ENCODE measurements at places on chromosomes 4 and X. TPM values are rescaled to one million over a fixed set of nuclear protein-coding genes. Genes with fewer than 3 reads are reported as not detected.

GRCh38 chrX:110391086-110391485, 32.4 kb downstream of the RTL9 start:
- H3K36me3 ChIP-seq, result no peaks in the 10 kb centered on the region
- H3K4me3 ChIP-seq, result no peak overlapping the region
- no peak for DNase-seq
- no peaks in the 10 kb centered on the region for H3K4me1 ChIP-seq

GRCh38 chr4:47213106-47213505, 181.7 kb downstream of the GABRB1 start:
- no peaks in the 10 kb centered on the region for H3K36me3 ChIP-seq
- no peak for DNase-seq
- no peaks in the 10 kb centered on the region for H3K4me1 ChIP-seq
- H3K4me3 ChIP-seq, result no peak overlapping the region

GRCh38 chr4:99861120-99861905, 32.9 kb downstream of the LAMTOR3 start:
- no peak overlapping the region for H3K4me3 ChIP-seq
- H3K4me1 ChIP-seq, result no peaks in the 10 kb centered on the region
- no peaks in the 10 kb centered on the region for H3K27me3 ChIP-seq
- no peak for DNase-seq

- no peaks in the 10 kb centered on the region for H3K27me3 ChIP-seq
- H3K4me1 ChIP-seq, result no peaks in the 10 kb centered on the region
- no peak overlapping the region for H3K4me3 ChIP-seq
- H3K36me3 ChIP-seq, result no peaks in the 10 kb centered on the region
- H3K27ac ChIP-seq, result no peak overlapping the region
Observed at GRCh38 chr4:97548186-97548585, 595.1 kb downstream of the STPG2 start.

DNA sequence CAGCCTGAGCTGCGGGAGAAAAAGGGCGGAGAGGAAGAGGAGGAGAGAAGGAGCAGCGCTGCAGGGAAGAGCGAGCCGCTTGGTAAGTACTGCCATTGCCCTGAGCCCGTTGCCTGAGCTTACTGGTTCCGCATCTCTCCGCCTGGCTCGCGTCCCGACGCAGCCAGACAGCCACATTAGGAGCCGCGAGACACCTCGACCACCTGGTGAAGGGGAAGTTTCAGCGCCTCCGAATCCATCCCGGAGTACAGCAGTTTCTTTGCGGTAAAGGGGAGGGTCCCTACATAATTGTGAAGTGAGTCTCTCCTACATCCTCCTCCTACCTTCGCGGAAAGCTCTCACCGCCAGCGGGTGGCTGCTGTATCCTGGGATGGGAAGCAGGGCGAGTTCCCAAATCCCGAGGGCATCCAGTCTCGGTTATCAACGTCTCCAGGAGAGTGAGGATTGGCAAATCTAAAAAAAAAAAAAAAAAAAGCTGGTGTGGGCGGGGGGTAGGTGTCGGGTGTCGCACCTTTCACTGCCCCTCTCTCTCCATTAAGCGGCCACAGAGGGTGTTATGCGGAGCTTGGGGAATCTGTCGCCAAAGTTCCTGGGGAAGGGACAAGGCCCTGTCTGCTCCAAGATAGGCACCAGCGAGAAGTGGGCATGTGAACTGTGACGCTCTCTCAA, 7.9 kb downstream of the TBX22 start:
- no peak overlapping the region for H3K27ac ChIP-seq
- H3K36me3 ChIP-seq, result no peaks in the 10 kb centered on the region
- H3K4me3 ChIP-seq, result no peak overlapping the region

- H3K4me1 ChIP-seq, result no peaks in the 10 kb centered on the region
- H3K27me3 ChIP-seq, result no peaks in the 10 kb centered on the region
- H3K4me3 ChIP-seq, result no peak overlapping the region
Observed at GRCh38 chr4:41098093-41099048, 116.0 kb downstream of the APBB2 start.

GRCh38 chr4:173008436-173008835, 160.2 kb upstream of the GALNT7 start:
- no peak for DNase-seq
- no peak overlapping the region for H3K27ac ChIP-seq
- no peaks in the 10 kb centered on the region for H3K4me1 ChIP-seq
- H3K27me3 ChIP-seq, result no peaks in the 10 kb centered on the region
- H3K4me3 ChIP-seq, result no peak overlapping the region

DNA sequence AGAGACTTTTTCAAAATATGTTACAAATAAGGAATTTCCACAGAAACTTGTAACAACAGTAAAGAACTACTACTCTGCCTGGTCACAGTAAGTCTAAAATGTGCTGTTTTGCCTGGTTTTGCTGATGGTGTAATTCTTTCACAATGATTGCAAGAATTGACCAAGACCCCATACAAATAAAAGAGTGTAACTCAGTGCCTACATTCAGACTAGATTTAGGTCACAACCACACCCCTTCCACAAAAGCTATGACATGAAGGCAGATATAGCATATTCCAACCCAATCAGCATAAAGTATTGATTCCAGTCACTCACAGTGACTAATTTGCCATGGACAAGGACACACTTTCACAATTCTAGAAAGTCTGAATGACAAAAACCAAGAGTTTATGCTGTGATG, 53.7 kb upstream of the TMPRSS11F start:
- H3K4me3 ChIP-seq, result no peak overlapping the region
- no peak overlapping the region for H3K27ac ChIP-seq
- no peak for DNase-seq
- H3K4me1 ChIP-seq, result no peaks in the 10 kb centered on the region
- no peaks in the 10 kb centered on the region for H3K36me3 ChIP-seq
- no peaks in the 10 kb centered on the region for H3K27me3 ChIP-seq

GRCh38 chr4:139915037-139915436, 238.9 kb downstream of the MAML3 start:
- H3K4me1 ChIP-seq, result peaks cover 23% of the 10 kb centered on the region
- no peaks in the 10 kb centered on the region for H3K36me3 ChIP-seq
- no peak for DNase-seq
- peak overlapping the region; percentile 81 for H3K27ac ChIP-seq
- H3K27me3 ChIP-seq, result no peaks in the 10 kb centered on the region

DNA sequence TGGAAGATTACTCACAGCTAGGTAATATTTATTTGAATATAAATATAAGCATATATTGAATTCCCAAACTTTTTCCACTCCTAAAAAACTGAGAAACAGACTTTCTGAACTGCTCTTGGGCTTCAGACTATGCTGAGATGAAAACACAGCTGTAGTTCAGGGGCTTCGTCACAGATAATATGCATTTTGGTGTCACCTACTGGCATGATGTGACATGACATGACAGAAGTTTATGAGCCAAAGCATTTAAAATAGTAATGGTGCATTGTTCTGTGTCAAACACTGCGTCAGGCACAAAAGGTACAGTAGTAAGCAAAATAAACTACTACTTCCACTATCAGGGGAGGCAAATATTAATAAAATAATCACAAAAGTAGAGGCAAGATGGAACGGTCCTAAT, 171.3 kb downstream of the BTC start:
- no peak overlapping the region for H3K27ac ChIP-seq
- H3K4me3 ChIP-seq, result no peak overlapping the region
- H3K27me3 ChIP-seq, result no peaks in the 10 kb centered on the region
- H3K36me3 ChIP-seq, result no peaks in the 10 kb centered on the region
- DNase-seq, result no peak

GRCh38 chrX:2261831-2262667, 238.7 kb downstream of the DHRSX start:
- no peaks in the 10 kb centered on the region for H3K4me1 ChIP-seq
- no peak overlapping the region for H3K27ac ChIP-seq
- H3K36me3 ChIP-seq, result no peaks in the 10 kb centered on the region
- DNase-seq, result no peak
- H3K27me3 ChIP-seq, result no peaks in the 10 kb centered on the region
- H3K4me3 ChIP-seq, result no peak overlapping the region

- DNase-seq, result no peak
- no peaks in the 10 kb centered on the region for H3K36me3 ChIP-seq
- no peak overlapping the region for H3K27ac ChIP-seq
- no peaks in the 10 kb centered on the region for H3K27me3 ChIP-seq
- no peak overlapping the region for H3K4me3 ChIP-seq
- no peaks in the 10 kb centered on the region for H3K4me1 ChIP-seq
Observed at GRCh38 chr4:121706595-121707021, 9.8 kb upstream of the ANXA5 start.

- no peaks in the 10 kb centered on the region for H3K36me3 ChIP-seq
- DNase-seq, result peak; percentile 47
- H3K4me3 ChIP-seq, result no peak overlapping the region
Observed at GRCh38 chr4:123744664-123745290, 348.2 kb downstream of the SPRY1 start.

Gene STIM2
- total RNA-seq, result 27.9 TPM

Gene KCNIP4
- 1.3 TPM for total RNA-seq

Gene NDST3
- 1.7 TPM for total RNA-seq

Measured in uterus (tissue), 4 donors.